ENCODE measurements at places on chromosomes 1 and 21.
A peak's percentile ranks its signal among the peaks of the same experiment; 100 is the strongest.

DNA sequence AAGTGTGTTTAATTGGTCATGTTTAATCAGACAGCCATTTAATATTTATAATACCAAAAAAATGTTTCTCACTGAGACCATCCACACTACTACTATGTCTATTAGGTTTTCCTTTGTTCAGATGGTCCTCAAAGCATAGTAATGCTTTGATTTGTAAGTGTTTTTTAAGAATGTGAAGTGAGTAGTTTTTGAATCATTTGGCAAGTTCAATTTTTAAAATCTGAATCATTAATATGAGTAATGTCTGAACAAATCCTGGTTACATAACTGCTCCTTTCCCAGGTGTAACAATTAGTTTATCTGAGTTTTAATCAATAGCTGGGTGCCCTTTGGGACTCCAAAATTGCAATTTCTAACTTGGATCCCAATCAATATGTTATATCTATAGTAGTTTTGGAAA is 23.5 kb upstream of the RPL5 start:
- no peak for DNase-seq

DNA sequence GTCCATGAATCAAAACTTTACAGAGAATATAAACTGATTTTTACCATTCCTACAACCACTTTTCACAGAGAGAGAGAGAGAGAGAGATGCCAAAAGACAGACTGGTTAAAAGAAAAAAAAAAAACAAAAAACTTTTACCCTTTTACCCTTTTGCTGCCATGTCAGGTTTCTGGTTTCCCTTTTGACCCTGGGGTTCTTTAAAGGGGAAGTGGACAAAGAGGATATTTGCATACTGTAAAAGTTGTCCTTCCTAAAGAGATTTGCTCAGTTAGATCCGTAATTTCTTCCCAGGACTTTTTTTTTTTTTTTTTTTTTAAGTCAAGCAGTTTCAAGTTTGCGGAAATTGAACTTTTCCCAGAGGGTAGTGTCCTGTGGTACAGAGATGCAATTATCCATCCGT is 287.8 kb upstream of the RGS18 start:
- DNase-seq, result no peak

GRCh38 chr1:167453123-167453522 is 65.2 kb downstream of the CD247 start:
- DNase-seq, result no peak

DNA sequence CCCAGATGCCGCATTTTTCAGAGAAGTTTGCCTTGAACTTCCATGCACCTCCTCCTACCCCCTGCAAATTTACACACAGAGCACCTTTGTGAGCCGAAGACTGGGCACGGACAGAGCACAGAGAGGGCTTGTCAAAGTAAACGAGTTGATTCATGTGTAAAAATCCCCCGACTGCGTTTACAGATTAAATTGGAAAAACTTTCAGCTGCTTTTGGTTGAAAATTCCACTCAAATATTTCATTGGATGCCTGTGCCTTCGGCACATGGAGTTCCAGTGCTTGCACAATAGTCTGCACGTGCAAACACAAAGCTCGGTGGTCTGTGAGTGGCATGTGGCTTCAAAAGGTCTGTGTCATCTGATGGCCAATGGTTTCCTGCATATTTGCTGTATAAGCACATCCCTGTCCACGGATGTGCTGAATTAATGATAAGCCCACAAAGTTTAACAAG is 177.5 kb downstream of the SETD4 start:
- peak; percentile 15 for DNase-seq

DNA sequence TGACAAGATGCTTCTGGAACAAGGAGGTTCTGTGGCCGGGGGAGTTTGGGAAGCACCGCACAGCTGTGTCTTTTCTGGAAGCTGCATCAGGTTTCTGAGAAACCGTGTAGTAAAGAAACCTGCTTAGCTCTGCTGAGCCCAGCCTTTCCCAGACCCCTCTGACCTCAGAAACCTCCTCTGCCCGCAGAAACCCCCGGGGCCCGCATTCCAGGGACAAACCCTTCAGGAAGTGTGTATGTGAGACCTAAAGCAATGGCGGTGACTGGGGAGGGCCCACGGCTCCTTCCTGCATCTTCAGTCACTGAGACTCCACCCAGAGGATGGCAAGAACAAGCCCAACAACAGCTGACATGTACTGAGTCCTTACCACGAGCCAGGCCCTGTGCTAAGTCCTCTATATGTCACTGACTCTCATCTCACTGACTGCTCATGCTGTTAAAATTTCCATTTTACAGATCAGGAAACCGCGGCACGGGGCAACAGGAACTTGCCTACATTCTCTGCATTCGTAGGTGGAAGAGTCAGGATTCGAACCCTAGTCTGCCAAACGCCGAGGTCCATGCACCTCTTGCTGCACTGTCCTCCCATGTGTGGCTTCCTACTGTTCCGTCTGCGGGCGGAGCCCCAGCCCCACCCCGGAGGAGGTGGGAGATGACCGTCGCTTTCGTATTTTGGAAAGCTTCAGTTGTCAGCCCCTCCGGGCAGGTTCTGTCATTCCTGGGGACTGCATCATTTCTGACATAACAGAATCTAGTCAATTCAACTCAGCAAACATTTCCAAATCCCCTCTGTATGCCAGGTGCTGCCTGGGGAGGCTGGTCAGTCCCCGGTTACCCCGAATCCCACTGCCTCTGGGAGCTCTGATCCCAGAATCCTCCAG is 73.3 kb upstream of the KLHDC7A start:
- DNase-seq, result no peak

DNA sequence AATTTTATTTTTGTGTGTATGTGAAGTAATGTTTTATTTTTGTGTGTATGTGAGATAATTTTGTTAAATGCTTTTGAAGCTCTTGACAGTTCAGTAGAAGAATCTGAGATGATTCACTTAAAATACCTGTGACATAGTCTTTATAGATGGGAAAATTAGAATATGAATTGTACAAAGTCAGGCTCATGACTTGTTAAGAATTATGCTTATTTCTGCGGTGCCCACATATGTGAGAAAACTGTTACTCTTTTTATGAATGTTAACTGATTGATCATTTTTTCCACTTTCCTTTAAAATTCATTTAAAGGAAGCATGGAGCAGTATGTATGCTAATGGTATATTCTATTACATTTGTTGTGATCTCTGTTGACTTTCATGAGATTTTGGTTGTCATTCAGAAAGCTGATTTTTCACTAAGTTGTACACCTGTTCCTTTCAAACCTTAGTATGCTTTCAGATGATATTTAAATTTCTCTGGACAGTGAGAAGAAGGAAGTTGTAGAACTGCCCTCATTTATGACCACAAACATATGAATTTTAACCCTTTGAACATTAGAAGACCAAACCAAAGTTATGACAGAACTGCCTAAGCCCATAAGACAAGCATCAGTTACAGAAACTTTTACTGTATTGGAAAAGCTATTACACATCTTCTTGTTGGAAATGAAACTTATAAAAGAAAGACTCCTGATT is 110.1 kb downstream of the POU2F1 start:
- DNase-seq, result no peak

GRCh38 chr1:202967684-202968281 is 726 bp upstream of the CYB5R1 start:
- DNase-seq, result no peak

- DNase-seq, result no peak
Observed at GRCh38 chr21:39119891-39120290, 63.4 kb downstream of the PSMG1 start.

Measured in HFF-Myc (cell line).